Kidney capillary endothelial cell (primary cell): ENCODE measurements at places on chromosomes 6 and 20.
A peak's percentile ranks its signal among the peaks of the same experiment; 100 is the strongest.

GRCh38 chr6:19831358-19831757, 5.8 kb upstream of the ID4 start:
- DNase-seq, result no peak

GRCh38 chr6:6890400-6890858, 217.3 kb upstream of the RREB1 start:
- no peak for DNase-seq

GRCh38 chr20:7775072-7775471, 165.2 kb downstream of the HAO1 start:
- no peak for DNase-seq

GRCh38 chr20:23361476-23362391, at the start of gene GZF1:
GZF1 (plus strand) TSS chr20:23362182; CDS start chr20:23364384, 2,202 bp downstream.
- peak; percentile 97 for DNase-seq

DNA sequence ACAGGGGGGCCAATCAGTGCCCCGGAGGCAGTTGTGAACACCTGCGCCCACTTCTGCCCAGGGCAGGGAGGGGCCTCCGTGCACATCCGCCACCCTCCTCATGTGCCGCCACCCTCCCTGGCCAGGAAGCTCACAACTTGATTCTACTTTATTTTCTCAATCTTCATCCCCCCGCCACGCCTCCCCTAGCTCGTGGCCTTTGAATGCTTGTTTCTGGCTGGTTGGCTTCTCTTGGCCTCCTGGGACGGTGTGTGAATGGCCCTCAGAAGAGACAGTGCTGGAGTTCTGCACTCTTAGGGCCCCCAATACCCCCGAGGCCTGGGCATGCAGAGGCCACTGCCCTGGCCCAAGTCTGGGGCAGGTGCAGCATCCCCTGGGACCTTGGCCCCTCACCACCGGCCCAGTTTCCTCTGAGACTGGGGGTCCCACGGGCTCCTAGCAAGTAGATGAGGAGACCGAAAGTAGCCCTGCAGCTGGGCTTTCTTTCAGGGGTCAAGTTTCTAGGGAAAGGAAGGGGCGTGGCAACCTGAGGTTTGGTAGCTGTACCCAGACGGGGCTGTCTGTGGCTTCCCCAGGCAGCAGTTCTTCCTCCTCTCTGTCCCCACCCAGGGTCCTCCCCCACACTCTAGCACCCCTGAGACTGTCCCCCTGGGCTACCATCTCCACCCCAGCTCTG, 1.3 kb downstream of the RGS19 start:
- DNase-seq, result no peak

DNA sequence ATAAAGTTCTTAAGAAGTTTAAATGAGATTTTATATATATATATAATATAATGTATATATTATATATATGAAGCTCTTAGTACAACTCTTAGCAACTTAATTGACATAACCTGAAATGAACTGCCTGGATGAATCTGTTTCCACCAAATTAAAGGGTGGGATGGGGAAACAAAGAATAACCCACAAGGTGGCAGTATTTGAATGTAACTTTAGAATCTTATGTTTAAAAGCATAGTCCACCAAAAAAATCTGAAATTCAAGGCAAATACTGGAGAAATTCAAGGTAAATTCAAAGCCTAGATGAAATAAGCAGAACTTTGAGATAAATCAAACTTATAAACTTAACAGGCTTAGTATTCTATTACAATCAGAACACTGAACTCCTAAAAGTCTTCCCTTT, 4.4 kb upstream of the IBTK start:
- DNase-seq, result peak; percentile 60

DNA sequence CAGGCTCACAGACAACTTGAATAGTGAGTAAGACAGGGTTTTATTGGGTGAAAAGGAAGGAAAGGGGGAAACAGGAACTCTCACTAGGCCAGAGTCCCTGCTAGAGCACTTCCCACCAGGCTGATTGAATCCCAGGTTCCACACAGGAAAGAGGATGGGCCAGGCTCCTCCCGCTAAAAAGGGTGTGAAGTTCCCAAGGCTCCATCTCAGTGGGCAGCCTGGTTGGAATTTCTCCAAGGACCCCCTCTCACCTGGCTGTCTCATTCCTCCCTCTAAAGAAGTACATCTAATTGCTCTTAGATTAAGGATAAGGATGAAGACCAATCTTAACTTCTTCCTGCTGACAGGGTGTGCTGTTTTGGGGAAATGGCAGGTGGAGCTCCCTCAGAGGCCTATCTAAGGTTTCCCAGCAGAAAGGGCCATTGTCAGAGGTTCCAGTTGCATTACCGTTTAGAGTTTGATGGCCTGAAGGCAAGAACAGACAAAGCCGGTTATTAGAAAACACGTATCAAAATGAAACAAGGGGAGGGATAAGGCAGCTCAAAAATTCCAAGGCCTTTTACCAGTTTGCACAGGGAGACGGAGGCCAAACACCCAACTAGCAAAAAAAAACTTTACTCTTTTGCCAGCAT, 21.5 kb downstream of the COL19A1 start:
- no peak for DNase-seq

- no peak for DNase-seq
Observed at GRCh38 chr6:16839631-16840179, 78.4 kb upstream of the ATXN1 start.

DNA sequence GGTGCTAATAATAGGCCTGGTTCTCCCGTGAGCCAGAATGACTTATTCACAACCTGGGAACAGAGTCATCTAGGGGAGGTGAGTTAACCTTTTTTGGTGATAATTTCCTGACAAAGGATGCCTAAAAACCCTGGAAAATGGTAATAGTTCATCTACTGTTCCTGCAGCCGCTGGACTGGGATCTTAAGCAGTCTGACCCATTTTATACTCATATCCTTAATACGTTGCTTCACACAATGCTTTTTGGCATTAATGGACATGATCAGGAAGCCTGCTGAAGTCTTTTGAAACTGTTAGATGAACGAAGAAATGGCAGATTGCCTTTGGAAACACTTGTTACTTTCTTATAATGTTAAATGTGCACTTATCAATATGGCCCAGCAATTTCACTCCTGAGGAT, 81.9 kb upstream of the BMP2 start:
- DNase-seq, result peak; percentile 83

DNA sequence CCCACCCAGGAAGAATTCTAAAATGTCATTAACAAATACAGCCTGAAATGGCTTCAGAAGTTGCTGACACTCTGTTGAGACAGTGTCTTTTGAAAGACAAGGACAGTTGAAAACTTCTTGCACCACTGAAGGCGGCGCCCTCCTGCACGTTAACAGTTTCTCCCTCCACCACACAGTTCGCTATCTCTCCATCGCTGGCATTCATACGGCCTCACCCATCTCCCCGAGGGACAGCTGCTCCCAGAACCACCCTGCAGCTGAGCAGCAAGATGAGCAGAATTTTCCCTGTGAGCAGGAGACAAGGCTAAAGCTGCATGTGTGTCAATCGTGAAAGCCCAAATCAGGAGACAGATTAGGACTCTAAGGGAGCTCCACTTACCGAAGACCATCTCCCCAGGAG, 113.3 kb downstream of the LY86 start:
- no peak for DNase-seq

- DNase-seq, result no peak
Observed at GRCh38 chr6:25606151-25606550, 45.9 kb upstream of the SCGN start.

- DNase-seq, result peak; percentile 18
Observed at GRCh38 chr6:140138311-140139010, 764.0 kb upstream of the CITED2 start.

DNA sequence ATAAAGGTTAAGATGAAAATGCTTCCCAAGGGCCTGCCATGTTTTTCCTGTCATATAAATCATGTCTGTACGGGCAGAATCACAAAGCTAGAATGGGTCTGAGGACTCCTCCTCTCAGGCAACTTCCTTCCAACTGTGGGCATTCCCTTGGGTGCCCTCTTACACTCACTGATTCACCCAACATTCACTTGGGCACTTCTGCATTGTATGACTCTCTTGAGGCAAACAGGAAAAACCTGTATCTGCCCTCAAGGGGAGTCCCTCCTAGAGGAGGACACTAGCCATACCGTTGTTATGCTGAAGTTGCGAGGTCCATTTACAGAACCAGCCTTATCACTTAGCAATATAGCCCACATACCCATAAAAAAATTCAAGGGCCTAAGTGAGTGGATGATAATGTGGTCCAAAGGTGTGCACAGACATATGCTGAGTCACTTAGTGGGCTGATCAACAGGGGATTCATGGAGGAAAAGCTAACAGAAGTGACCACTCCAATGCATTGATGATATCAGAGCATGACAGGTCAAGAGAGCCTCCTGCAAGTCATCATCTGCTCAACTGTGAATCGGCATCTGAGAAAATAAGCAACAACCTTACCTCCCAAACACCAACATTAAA, 131.1 kb downstream of the ATXN1 start:
- DNase-seq, result no peak

- DNase-seq, result no peak
Observed at GRCh38 chr20:55216525-55217242, 741.3 kb downstream of the DOK5 start.

GRCh38 chr6:97021194-97021593, 96.7 kb downstream of the KLHL32 start:
- DNase-seq, result no peak

GRCh38 chr6:6875818-6876470, 231.8 kb upstream of the RREB1 start:
- peak; percentile 19 for DNase-seq

- DNase-seq, result no peak
Observed at GRCh38 chr6:5531161-5531560, 269.8 kb downstream of the FARS2 start.

DNA sequence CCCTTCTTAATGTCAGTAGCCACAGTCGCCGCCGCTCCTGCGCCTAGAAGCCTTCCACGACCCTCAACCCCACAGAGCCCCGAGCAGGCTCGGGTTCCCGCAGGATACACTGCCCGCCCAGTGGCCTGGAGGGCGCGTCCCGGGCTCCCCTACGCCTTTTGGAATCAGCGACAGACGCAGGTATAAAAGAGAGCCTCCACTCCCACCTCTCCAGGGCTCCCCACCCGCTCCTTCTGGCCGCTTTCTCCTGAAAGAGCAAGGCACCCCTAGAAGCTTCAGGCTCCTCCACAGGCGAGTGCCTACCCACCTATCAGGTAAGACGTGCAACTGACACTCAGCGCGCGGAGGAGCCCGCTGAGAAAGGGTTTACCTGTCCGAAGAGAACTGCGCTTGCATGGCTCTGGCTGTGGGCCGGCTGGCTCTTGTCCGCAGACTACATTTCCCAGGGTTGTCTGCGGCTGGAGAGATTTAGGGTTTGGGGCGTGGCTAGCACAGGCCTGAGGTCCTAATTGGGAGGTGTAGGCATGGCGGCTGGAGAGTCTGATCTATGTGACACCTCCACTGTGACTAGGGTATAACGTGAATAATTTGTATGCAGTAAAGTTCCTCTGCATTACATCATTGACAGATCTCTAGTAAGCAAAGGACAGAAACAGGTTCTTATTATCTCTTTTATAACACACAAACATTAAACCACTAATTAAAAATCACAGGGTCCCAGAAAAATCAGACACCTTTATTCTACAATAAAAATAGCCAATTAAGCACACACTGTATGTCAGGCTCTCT, 13.5 kb upstream of the ZNF391 start:
- DNase-seq, result no peak

GRCh38 chr6:47524136-47524845, 46.7 kb downstream of the CD2AP start:
- no peak for DNase-seq

- no peak for DNase-seq
Observed at GRCh38 chr6:116364321-116364720, 6.4 kb upstream of the DSE start.

DNA sequence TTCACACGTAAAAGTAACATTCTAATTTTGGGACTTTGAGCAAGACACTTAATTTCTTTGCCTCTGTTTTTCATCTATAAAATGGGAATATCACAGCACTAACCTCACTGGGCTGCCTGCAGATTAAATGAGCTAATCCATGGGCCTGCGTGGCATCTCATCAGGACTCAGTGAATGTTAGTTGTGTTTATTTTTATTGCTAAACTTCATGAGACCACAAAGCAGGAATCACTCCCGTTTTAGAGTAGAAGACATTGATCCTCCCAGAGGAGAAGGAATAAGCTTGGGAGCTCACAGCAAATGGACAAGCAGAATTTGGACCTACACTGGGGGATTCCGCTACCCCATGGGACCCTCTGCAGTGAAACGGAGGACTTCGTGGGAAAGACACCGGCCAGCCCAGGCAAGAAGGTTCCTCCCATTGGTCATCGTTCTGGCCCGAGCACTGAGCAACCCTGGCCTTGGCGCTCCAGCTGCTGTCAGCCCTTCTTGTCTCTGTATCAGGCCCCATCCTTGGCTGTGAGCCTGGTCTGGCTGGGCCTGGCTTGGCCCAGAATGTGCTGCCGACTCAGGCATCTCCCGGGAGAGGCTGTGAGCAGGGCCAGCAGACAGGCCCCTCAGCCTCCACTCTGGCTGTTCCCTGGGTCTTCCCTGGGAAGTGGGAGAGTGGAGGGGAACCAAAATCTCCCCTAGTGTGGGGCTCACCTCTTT, 79.8 kb downstream of the NFATC2 start:
- DNase-seq, result no peak

DNA sequence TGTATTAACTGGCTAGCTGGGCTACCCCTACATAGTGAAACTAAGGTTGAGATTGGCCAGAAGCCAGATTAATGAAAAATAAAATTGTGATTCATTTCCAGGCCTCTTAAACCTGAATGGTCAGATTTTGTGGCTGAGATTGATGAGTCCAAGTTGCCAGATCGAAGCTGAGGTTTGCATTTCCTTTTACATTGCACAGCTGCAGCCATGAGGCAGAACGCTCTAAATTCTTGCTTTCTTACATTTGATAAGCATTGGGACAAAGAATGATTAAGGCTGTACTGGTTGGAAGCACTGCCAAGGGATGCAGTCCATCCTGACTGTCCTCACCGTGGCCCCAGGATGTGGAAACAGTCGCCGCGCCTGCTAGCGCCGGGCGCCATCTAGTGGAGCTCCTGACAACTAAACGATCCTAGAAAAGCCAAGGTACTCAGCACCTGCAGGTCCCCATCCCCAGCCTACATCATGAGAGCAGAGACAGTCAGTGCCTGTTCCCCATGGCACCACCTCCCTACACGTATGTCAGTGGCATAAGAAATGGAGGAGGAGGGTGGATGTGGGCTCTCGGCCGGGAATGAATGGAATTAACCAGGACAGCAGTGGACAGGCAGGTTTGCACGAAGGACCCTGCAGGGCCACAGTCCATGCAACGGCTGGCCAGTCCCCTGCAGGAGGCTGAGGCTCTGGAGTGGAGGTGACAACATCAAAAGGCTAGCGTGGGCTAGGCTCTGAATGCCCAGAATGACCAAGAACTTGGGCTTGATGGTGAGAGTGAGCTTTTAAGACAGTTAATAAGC, 19.0 kb downstream of the PXDC1 start:
- DNase-seq, result peak; percentile 79

GRCh38 chr6:44247338-44248302, 719 bp downstream of the HSP90AB1 start:
- DNase-seq, result peak; percentile 59
